ENCODE measurements at places on chromosomes 7 and 10.

DNA sequence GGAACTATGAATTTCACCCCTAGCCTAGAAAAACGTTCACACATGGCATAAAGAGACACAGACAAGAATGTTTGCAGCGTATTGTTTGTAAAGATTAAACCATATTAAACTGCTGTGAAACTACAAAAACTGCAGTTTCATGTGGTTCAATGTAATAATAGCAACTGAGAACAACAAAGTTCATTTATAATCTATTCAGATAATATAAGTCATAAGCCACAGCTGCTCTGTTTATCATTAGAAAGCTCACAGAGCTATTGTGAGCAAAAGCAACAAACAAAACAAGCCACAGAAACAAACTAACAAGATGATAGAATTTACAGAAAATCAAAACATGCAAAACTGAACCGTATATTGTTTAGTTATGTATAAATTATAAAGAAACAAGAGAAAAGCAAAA is 113.5 kb downstream of the AHR start:
- no peak for DNase-seq

- DNase-seq: no peak
Measured at GRCh38 chr10:12357525-12358151, 8.3 kb downstream of the CAMK1D start.

- peak; percentile 46 for DNase-seq
Measured at GRCh38 chr10:3763035-3763456, 22.0 kb downstream of the KLF6 start.

- DNase-seq: no peak
Measured at GRCh38 chr10:113126229-113127201, 176.5 kb downstream of the TCF7L2 start.

- DNase-seq: no peak
Measured at GRCh38 chr7:115682507-115682906, 348.1 kb downstream of the TFEC start.

- DNase-seq: no peak
Measured at GRCh38 chr7:22831602-22832305, 9.1 kb upstream of the TOMM7 start.

DNA sequence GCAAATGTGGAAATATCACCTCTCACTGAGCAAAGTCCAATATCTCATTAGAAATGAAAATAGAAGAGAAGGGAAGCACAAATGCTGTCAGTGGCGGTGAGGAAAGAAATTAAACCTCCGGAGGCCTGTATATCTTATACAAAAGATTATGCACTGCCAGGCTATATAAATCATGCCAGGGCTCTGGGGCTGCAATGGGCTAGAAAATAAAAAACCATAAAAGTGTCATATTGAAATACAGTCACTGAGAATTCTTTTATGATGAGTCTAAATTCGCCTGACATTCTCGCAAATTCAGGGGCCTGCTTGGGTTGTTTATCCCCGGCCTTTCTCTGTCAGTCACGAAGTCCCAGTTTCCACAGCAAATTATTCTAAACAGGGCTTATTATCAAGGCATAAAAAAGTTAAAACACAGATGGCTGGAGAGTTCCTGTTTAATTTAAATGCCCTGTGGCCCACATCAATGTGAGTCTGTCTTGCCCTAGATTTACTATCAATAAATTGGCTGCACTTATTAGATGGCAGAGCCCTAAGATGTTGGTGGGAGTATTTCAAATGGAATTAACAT is 193.8 kb downstream of the SNX10 start:
- DNase-seq: no peak

GRCh38 chr7:25662841-25663800 is 434.8 kb upstream of the NPVF start:
- no peak for DNase-seq

GRCh38 chr10:62742536-62743061 is 61.9 kb upstream of the ADO start:
- DNase-seq: no peak

- no peak for DNase-seq
Measured at GRCh38 chr10:113056441-113057021, 106.5 kb downstream of the TCF7L2 start.

- peak; percentile 75 for DNase-seq
Measured at GRCh38 chr10:110007701-110008517, at the start of gene ADD3. Gene ADD3 (plus strand): TSS chr10:110007984. CDS start chr10:110100654, 92,670 bp downstream.

DNA sequence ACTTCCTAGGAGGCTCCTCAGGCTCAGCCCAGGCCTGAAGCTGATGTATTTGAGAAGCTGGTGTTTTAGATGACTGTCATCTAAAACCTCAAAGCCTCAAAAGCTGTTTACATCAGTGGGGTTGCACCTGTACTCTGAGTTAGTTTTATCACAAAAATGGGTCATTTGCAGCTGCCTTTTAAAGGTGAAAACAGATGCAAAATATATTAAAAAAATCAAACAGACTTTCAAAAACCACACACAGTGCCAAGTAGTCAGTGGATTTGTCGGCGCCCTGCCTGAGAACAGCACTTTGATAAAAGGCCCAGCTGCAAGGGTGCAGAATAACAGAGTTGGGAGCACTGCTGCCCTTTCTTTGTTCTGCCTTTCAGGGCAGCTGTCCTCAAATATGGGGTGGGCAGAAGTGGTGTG is 103.0 kb downstream of the VOPP1 start:
- no peak for DNase-seq

DNA sequence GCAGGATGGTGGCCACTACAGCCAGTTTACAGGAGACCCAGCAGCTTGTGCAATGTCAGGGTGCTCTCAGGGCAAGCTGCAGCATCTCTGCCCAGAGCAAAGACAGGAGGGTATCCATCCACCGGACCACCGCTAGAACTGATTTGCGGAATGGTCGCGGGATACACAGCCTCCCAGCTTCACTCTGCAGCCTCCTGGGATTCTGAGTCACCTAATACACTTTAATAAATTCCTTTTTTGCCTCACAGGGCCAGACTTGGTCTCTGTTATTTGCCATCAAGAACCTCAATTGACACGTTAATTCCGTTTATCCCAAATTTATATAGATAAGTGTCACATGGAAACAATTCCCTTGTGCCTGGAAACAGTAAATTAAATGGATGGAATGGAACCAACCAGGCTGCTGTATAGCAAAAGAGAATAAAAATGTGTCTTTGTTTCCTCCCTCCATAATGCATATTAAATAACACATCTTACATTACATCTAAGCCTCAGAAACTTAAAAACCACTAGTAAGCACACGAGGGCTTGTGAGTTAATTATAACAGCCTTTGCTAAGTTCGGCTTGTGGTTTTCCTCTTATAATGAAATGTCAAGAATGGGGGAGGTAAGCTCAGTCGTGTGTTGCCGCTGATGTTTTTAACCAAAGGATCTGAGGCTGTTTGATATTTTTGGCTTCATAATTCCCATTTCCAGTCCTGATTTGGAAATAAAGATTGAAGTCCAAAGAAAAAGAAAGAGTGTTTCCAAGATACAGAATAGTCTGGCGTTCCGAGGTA is 52.1 kb downstream of the ADRB1 start:
- no peak for DNase-seq

DNA sequence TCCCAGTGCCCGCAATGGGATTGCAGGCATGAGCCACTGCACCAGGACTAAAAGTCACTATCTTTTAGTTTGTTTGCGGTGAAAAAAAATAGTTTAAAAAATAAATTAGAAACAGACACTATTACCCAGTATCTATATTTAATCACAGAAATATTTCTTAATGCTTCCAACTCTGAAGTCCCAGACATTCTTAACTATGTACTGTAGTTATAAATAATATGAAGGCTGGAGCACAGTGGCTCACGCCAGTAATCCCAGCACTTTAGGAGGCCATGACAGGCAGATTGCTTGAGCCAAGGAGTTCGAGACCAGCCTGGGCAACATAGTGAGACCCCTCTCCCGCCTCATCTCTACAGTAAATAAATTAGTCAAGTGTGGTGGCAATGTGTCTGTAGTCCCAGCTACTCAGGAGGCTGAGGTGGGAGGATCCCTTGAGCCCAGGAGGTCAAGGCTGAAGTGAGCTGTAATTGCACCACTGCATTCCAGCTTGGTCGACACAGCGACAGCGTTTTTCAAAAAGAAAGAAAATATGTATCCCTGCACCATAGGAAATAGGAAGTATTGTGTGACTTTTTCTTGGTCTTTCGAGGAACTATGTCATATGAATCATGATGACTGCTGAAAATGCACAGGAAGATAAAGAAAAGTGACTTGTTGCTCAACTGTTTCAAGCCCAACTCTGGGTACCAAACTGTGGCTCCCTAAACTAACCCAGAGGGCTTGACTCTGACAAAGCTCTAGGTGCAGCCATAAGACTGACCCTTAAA is 74.9 kb upstream of the STEAP1B start:
- no peak for DNase-seq

- no peak for DNase-seq
Measured at GRCh38 chr7:115672024-115672423, 358.5 kb downstream of the TFEC start.

- DNase-seq: no peak
Measured at GRCh38 chr7:3561932-3562331, 260.9 kb downstream of the SDK1 start.

GRCh38 chr7:121595758-121596696 is 199.9 kb upstream of the FAM3C start:
- no peak for DNase-seq

- DNase-seq: no peak
Measured at GRCh38 chr7:46759711-46760480, 822.0 kb downstream of the TNS3 start.

DNA sequence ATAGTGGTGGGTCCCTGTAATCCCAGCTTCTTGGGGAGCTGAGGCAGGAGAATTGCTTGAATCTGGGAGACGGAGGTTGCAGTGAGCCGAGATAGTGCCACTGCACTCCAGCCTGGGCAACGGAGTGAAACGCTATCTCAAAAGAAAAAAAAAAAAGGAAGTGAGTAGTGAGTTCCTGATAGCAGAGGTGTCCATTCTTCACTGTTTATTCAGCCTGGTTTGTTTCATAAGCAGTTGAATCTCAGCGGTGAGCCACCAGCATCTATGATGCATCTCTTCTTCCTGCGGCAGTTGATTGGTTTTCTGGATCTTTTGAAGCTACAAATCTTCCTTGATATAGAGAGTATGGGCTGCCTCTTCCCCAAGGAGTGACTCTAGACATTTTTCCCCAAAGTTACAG is 316.1 kb upstream of the MTPN start:
- no peak for DNase-seq

- DNase-seq: no peak
Measured at GRCh38 chr7:27151931-27152815, at the start of gene HOXA3. Gene HOXA3 (minus strand): TSS chr7:27152583. CDS start chr7:27110640, 41,943 bp downstream.

DNA sequence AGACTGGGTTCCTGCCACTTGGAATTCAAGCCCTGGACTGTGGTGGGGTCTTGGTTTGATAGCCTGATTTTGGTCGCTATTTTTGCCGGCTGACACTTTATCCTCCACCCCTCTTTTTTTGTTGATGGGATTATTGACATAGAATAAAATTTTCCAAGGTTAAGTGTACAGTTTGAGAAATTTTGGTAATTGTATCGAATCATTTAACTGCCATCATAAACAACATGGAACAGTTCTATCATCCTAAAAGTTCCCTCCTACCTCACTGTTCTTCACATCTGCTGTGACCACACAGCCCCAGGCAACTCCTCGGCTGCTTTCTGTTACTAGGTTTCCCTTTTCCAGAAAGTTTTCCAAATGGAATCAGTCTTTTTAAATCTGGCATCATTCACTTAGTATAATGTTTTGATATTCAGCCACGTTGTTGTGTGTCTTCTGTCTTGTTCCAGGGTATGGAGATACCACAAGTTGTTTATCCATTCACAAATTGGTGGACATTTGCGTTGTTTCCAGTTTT is 50.6 kb upstream of the STEAP1B start:
- no peak for DNase-seq

DNA sequence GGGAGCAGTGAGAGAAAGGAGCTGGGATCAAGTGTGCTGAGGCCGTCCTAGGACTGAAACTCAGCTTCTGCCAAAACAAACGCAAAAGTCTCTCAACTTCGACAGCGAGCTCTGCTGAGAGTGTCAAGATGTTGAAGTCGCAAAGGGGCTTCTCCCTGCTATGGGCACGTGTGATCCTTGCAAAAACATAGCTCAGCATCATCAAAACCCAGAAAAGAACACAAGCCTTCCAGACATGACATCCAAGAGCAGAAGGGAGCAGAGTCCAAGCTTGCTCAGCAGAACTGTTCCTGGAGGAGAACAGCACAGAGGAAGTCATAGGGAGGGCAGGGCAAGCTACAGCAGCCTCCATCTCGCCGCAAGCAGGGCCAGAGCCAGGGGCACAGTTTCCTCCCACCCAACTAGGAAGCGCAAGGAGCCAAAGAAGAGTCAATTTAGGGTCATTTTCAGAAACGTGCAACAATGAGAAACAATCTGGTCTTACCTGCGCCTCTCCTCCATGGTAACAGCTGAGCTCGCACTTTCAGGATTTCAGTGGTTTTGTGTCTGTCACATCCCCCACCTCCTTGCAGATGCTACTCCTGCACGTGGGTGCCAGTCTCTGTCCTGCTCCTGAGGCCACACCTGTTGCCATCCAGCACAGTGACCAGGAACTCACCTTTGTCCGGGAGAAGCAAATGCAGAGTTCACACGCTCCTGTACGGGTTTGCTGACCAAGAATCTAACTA is 113.9 kb downstream of the DIP2C start:
- DNase-seq: no peak

GRCh38 chr10:118007773-118008172 is 39.0 kb downstream of the RAB11FIP2 start:
- DNase-seq: no peak

DNA sequence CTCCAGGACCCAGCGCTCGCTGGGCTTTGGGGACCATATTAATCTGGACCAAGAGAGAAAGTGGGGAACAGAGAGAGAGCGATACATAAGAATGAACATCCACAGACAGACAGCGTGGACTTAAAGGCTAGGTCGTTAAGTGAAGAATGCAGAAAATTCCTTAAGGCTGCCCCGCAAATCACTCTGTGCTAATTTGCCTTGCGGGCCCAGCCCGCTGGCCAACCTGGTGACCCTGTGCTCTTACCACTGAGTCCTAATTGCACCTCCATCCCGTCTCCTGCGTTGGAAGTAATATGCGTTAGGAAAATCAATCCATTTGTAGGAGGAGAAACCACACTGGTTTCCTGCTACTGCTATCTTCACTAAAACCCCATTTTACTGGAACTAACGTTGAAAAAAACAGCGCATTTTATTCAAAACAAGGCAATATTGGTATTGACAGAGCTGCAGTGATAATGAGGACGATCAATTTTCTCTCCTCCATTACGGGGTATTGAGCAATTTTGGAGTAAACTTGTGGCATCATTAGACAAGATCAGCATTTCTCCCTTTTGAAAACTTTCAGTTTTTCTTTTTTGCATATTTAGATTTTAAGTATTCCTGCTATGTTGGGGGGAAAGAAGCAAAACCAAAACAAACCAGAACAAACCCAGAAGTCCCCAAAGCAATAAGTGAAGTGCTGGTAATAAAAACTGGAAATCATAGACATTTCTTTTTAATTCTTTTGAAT is 85.2 kb downstream of the WDFY4 start:
- DNase-seq: no peak

DNA sequence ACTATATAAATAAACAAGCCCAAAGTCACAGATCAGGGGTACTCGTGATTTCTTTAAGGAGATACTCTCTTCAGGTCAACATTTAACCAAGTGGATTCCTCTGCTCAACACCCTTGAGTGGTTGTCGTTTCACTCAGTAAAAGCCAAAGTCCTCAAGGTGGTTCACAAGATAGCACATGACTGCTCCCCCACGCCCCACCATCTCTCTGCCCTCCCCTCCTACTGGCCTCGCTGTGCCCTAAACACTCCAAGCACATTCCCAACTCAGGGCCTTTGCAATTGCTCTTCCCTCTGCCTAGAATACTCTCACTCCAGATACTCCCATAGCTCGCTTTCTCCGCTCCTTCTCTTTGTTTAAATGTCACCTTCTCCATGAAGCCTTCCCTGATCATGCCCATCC is 72.1 kb upstream of the FHIP2A start:
- no peak for DNase-seq

GRCh38 chr7:113084496-113085172 is 2.0 kb downstream of the GPR85 start:
- no peak for DNase-seq
